Spinal cord (tissue), 10 donors: ENCODE measurements at places on chromosomes 5 and 9. TPM values are rescaled to one million over a fixed set of nuclear protein-coding genes. Genes with fewer than 3 reads are reported as not detected.
A peak's percentile ranks its signal among the peaks of the same experiment; 100 is the strongest.

Gene TXNDC8
- not detected for total RNA-seq

Gene INSL6
- not detected for total RNA-seq

DNA sequence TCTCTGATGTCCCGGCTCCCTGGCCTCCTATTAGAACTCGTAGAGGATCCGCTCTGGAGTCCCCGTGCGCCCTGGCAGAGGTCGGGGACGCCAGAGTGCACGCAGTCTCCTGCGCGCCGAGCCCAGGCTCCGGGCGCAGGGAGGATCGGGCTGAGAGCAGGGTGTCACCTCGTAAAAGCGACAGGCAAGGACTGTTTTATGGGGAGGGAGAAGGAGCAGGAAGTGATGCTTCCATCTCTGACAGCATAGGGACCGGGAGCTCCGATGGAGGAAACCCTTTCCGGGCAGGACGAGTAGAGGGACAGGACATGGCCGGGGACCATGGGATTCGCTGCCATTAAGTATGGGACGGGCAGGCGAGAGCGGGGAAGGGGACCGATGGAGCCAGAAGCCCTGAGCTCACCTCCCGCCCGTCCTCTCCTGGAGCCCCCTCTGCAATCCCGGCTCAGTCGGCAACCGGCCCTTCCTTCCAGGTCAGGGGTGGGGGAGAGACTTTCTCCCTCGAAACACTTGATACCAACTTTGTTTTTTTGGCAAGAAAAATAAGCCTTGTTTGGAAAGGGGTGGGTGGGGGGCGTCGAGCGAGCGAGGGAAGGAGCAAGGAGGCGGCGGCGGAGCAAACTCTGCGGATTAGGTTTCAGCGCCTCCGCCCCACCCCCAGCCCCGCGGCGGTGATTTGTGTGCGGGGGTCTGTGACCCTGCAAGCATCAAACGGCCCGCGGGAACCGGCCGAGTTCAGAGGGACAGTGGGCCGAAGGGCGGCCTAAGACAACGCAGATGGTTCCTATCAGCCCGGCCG is 12.6 kb downstream of the LMX1B start:
- peaks cover 66% of the 10 kb centered on the region for H3K4me1 ChIP-seq
- DNase-seq, result no peak
- peak overlapping the region; percentile 29 for H3K27ac ChIP-seq
- H3K27me3 ChIP-seq, result peaks cover 95% of the 10 kb centered on the region
- no peak overlapping the region for H3K4me3 ChIP-seq

DNA sequence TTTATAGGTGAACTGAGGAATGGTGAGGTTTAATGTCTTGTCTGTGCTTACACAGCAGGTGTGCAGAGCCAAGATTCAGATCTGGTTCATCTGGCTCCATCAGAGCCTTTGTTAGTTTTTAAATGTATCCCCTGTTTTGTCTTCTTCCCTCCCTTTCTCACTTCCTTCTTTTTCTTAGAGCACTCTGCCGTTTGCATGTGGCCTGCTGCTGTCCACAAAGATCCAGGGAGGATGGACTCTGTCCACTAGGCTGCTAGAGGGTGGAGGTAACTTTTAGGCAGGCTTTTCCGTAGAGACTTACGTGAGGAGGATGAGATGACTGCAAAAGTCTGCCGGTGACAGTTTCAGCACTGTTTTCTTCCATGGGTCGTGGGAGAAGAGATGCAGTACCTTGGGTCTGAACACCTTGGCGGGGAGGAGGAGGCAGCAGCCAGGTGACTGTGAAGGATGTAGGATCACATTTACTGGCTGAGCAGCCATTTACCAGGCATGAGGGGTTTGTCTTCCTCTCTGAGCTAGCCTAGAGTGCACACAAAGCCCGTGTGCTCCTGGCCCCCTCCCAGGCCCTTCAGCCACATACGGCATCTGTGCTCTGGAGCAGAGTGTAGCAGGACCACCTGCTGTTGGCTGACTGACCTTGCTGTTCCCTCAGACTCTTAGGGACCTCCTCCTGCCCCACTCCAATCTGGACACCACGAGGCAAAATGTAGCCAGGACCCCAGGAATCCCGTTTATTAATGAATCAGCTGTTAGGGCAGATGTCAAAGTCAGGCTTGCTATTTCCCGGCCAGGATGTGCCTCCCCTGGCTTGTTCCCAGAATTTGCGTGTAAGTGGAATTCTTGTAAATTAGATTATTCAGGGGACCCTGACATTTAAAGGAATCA is 1.8 kb downstream of the NTMT1 start:
- H3K27me3 ChIP-seq, result no peaks in the 10 kb centered on the region
- H3K4me3 ChIP-seq, result no peak overlapping the region
- DNase-seq, result no peak
- H3K36me3 ChIP-seq, result peaks cover 30% of the 10 kb centered on the region
- H3K27ac ChIP-seq, result no peak overlapping the region
- peaks cover 56% of the 10 kb centered on the region for H3K4me1 ChIP-seq

- no peaks in the 10 kb centered on the region for H3K27me3 ChIP-seq
- H3K4me1 ChIP-seq, result no peaks in the 10 kb centered on the region
- no peaks in the 10 kb centered on the region for H3K36me3 ChIP-seq
- no peak for DNase-seq
Observed at GRCh38 chr5:87777877-87778276, 365.1 kb upstream of the CCNH start.

Gene PGM5
- total RNA-seq, result 16.8 TPM

Gene PPP3R2
- total RNA-seq, result 0.61 TPM

GRCh38 chr9:113588242-113588810 is 124.8 kb downstream of the RGS3 start:
- H3K4me3 ChIP-seq, result no peak overlapping the region
- H3K27me3 ChIP-seq, result no peaks in the 10 kb centered on the region
- peaks cover 29% of the 10 kb centered on the region for H3K36me3 ChIP-seq

Gene OBP2B
- not detected for total RNA-seq

Gene LRRC19
- not detected for total RNA-seq

DNA sequence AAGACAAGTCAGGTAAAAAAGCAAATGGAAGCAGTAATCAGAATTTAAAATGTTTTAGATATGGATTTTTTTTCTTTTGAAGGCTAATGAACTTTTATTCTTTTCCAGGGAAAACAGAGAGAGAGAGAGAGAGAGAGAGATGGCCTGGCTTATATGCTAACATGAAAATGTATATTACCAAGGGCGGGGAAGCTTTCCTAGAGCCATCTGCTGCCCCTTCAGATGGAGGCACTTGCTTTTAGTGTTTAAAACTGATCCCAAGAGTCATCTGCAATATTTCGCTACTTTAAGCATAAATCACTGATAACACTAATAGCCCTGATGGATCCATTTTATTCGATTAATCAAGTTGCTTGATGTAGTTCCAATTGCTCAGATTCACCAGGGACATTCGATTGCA is 186.1 kb upstream of the ADAMTS16 start:
- no peak overlapping the region for H3K4me3 ChIP-seq
- H3K4me1 ChIP-seq, result no peaks in the 10 kb centered on the region
- peaks cover 2% of the 10 kb centered on the region for H3K27me3 ChIP-seq
- no peaks in the 10 kb centered on the region for H3K36me3 ChIP-seq

Gene LCN1
- not detected for total RNA-seq

DNA sequence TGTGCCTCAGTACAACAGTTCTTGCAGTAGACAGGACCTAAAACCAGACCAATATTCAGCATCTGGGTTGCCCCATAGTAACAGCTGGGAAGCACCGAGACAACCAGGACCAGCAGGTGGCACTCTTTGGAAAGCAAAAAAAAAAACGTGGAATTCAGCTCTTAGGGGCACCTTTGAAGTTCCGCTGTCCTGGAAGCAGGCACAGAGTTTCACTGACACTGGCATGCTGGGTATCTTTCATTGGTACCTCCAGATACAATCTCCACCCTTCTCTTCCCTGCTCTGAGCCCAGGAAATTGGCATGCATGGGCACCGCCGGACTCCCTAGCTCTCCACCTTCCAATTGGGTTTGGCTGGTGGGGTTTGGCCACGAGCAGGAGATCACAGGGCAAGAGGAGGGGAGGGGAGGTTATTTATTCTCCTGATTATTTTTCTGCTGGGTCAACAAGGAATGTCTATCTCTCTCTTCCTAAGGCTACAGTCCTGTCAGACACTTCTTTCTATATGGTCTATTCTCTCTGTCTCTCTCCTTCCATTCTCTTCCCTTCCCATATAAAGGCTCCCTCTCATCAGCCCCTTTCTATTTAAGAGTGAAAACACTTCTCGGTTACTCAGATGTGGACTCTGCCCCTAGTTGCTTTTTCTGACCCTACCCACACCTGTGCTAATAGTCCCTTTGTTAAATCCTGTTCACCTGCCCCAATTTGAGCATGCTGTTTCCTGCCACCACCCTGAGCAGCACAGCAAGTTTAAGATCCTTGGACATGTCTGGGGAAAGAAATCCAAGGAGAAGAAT is 1.9 kb upstream of the IDNK start:
- no peak overlapping the region for H3K4me3 ChIP-seq
- no peak for DNase-seq
- no peaks in the 10 kb centered on the region for H3K36me3 ChIP-seq
- no peaks in the 10 kb centered on the region for H3K27me3 ChIP-seq

DNA sequence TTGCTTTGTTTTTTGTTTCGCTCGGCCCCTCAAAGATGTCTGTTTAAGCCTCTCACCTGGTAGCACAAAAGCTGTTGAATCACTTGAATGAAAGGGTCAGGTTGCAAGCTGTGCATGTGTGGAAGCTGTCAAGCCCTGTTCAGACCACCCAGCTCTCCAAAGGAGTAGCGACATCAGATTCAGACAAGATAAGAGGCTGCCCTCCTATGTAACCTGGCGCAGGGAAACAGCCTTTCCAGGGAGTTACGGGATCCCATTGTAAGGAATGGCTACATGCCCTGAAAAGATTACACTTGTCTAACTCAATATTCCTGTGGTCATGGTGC is 2.9 kb downstream of the FREM1 start:
- H3K4me1 ChIP-seq, result peaks cover 7% of the 10 kb centered on the region
- no peaks in the 10 kb centered on the region for H3K36me3 ChIP-seq
- no peak overlapping the region for H3K27ac ChIP-seq
- H3K27me3 ChIP-seq, result no peaks in the 10 kb centered on the region
- no peak for DNase-seq

- H3K27me3 ChIP-seq, result peaks cover 10% of the 10 kb centered on the region
- H3K27ac ChIP-seq, result no peak overlapping the region
- H3K4me1 ChIP-seq, result peaks cover 13% of the 10 kb centered on the region
Observed at GRCh38 chr9:33443047-33443446, 4.3 kb downstream of the AQP3 start.

- no peak overlapping the region for H3K27ac ChIP-seq
- H3K4me3 ChIP-seq, result no peak overlapping the region
- H3K27me3 ChIP-seq, result no peaks in the 10 kb centered on the region
- no peaks in the 10 kb centered on the region for H3K36me3 ChIP-seq
- no peaks in the 10 kb centered on the region for H3K4me1 ChIP-seq
- DNase-seq, result no peak
Observed at GRCh38 chr5:107957051-107957450, 286.3 kb upstream of the EFNA5 start.

DNA sequence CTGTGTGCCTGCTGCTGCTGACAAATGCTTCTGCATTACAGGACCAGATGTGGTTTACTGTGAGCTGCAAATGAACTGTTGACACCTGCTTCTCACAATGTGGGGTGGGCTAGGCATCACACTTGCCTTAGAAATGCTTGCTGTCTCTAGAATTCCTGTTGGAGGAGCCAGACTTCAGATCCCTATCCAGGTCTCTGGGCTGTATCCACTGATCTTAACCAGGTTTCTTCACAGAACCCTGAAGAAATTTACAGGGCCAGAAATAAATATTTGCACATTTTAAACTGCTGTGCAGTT is 255.4 kb downstream of the FAM114A2 start:
- no peak overlapping the region for H3K4me3 ChIP-seq
- no peak overlapping the region for H3K27ac ChIP-seq
- no peaks in the 10 kb centered on the region for H3K36me3 ChIP-seq
- H3K4me1 ChIP-seq, result no peaks in the 10 kb centered on the region

Gene FOXD4L4
- 0.20 TPM for total RNA-seq

Gene CDO1
- total RNA-seq, result 58.3 TPM

- no peaks in the 10 kb centered on the region for H3K27me3 ChIP-seq
- H3K4me3 ChIP-seq, result no peak overlapping the region
- no peak overlapping the region for H3K27ac ChIP-seq
- no peak for DNase-seq
- H3K4me1 ChIP-seq, result no peaks in the 10 kb centered on the region
- H3K36me3 ChIP-seq, result no peaks in the 10 kb centered on the region
Observed at GRCh38 chr9:74303945-74304344, 193.2 kb upstream of the RORB start.

GRCh38 chr5:90613918-90614504 is 55.4 kb downstream of the ADGRV1 start:
- H3K27ac ChIP-seq, result peak overlapping the region; percentile 50
- no peaks in the 10 kb centered on the region for H3K4me1 ChIP-seq
- no peaks in the 10 kb centered on the region for H3K36me3 ChIP-seq
- H3K27me3 ChIP-seq, result no peaks in the 10 kb centered on the region
- DNase-seq, result no peak

DNA sequence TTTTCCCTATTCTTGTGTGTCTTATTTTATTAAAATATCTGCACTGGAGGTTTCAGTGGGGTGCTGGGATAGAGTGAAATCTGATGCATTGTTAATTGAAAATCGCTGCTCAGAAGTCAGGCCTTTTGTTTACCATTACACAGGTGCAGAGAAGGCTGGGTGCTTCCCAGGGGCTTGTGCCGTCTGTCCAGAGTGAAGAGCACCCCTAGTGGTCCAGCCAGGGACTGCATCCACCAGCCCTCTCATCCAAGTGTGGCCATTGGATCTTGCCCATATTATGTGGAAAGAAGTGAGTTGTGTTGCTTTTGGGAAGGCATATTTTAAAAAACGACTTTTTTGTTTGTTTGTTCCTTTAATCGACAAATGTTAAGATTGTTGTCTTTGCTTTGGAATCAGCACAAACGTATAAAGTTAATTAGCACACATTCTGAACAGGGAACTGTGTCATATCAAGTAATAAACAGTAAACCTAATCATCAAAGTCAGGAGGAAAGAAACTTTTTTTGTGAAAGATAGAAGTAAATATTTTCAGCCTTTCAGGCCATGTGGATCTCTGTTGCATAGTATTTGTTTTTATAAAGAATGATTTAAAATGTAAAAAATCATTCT is 315.6 kb downstream of the MTRR start:
- no peaks in the 10 kb centered on the region for H3K27me3 ChIP-seq
- no peaks in the 10 kb centered on the region for H3K36me3 ChIP-seq
- H3K4me3 ChIP-seq, result no peak overlapping the region
- no peak overlapping the region for H3K27ac ChIP-seq

GRCh38 chr9:122252796-122253195 is 11.8 kb downstream of the RBM18 start:
- H3K4me3 ChIP-seq, result no peak overlapping the region
- H3K4me1 ChIP-seq, result no peaks in the 10 kb centered on the region
- H3K27ac ChIP-seq, result no peak overlapping the region
- peaks cover 14% of the 10 kb centered on the region for H3K36me3 ChIP-seq
- no peaks in the 10 kb centered on the region for H3K27me3 ChIP-seq

DNA sequence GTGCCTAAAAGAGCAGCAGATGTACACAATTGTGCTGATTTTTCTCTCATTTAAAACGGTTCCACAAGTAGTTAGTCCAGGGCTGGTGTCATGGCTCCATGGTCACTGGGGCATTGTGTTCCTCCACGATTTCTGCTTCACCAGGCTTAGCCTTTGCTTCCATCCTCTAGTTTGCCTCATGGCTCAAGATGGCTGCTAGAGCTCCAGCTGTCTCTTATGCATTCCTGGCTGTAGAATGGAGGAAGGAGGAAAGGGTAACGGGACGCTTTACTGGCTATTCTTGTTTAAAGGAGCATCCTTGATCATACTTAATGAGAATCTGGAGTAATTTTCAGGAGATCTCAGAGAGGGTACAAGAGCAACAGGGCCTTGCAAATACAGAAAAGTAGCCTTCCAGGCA is 47.7 kb downstream of the BOD1 start:
- H3K27ac ChIP-seq, result no peak overlapping the region
- no peaks in the 10 kb centered on the region for H3K36me3 ChIP-seq
- no peak overlapping the region for H3K4me3 ChIP-seq
- peaks cover 8% of the 10 kb centered on the region for H3K4me1 ChIP-seq
- H3K27me3 ChIP-seq, result no peaks in the 10 kb centered on the region

GRCh38 chr9:13580131-13580530 is 300.6 kb upstream of the MPDZ start:
- H3K4me1 ChIP-seq, result no peaks in the 10 kb centered on the region
- no peak overlapping the region for H3K27ac ChIP-seq
- H3K27me3 ChIP-seq, result no peaks in the 10 kb centered on the region
- H3K36me3 ChIP-seq, result no peaks in the 10 kb centered on the region
- no peak for DNase-seq
